Fibroblast of villous mesenchyme (primary cell): ENCODE measurements at places on chromosomes 12 and 14.

DNA sequence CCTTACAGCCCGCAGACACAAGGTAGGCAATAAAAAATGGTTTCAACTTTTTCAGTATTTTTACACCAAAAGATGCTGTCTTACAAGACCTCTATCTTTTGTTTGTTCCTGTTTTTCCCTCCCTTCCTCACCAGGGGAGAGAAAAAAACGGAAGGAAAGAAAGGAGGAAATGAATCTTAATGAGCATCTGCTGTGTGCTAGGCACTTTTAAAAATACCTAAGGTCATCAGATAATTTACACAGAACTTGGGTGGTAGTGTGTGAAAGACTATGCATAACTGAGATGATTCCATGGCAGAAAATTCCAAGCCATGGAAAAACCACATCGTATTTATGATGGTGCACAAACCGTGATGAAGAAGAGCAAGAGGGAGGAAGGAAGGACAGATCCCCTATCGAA is 121.2 kb downstream of the DIP2B start:
- peak; percentile 53 for DNase-seq

DNA sequence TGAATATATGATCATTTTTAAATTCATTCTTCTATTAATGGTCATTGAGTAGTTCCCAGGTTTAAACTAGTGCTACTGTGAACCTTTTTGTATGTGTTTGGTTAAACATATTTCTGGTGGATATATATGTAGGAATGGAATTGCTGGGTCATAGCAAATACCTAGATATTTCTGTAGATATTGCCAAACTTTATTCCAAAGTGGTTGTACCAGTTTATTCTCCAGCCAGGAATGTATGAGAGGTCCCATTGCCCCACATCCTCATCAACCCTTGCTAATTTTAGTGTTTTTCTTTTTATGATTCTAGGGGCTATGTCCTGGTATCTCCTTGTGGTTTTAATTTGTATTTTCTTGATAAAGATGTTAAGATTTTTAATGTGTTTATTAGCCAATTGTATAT is 3.1 kb downstream of the VEZT start:
- DNase-seq: no peak

- no peak for DNase-seq
These were observed 74.3 kb downstream of the IGF1 start for GRCh38 chr12:102406033-102406584.

DNA sequence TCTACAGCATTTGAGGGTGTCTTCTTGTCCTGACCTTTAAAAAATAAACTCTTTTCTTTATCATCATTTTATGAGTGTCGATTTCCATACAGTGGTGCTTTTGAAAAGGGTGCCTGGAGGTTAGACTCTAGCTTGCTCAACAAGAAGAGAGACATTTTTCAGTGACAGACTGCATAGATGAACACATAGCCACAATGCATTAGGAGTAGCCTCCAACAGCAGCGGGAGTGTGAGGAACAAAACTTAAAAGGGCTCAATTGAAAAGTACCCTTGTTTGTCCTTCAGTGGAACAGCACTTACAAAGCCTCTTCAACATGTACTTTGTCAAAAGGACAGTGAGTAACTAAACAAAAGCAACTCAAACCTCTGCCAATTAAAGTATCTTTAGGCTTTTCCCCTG is 119.3 kb downstream of the SOX5 start:
- DNase-seq: no peak

DNA sequence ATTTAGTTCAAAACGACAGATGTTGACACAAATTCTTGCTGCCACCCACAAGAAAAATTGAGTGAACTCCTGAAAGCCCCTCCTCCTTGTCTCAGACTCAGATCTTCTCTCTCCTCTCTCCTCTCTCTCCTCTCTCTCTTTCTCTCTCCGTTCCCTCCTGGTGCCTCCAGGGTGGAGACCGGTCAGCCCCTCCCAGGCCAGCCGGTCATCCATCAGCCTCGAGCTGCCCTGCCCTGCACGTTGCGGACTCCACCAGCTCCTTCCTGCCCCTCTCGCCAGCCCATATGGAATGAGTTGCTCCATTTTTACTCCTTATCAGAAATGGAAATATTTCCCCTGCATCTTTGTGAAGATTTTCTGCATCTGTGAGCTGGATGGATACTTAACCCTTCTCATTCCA is 103.8 kb downstream of the TBX5 start:
- DNase-seq: no peak

DNA sequence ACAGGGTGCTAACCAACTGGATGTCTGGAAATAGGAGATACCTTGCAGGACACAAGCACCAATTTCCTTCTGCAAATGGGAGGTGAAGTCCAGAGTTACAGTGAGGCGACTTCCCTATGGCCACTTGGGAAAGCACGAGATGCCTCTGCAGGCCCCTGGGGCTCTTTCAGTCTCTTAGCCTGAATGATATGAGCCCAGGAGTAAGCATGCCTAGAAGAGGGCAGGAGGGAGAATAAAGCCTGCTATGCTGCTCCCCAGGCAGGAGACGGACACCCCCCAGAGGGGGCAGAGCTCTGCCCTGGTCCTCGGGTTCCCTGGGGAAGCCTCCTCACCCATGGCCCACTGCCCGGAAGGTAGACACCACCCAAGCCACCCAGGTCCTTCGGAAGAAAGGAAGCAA is 105.1 kb downstream of the GCH1 start:
- no peak for DNase-seq

- DNase-seq: no peak
These were observed 91.8 kb upstream of the ATP2B1 start for GRCh38 chr12:89800435-89800834.

GRCh38 chr14:57512220-57512619 is 18.6 kb upstream of the CCDC198 start:
- peak; percentile 4 for DNase-seq

DNA sequence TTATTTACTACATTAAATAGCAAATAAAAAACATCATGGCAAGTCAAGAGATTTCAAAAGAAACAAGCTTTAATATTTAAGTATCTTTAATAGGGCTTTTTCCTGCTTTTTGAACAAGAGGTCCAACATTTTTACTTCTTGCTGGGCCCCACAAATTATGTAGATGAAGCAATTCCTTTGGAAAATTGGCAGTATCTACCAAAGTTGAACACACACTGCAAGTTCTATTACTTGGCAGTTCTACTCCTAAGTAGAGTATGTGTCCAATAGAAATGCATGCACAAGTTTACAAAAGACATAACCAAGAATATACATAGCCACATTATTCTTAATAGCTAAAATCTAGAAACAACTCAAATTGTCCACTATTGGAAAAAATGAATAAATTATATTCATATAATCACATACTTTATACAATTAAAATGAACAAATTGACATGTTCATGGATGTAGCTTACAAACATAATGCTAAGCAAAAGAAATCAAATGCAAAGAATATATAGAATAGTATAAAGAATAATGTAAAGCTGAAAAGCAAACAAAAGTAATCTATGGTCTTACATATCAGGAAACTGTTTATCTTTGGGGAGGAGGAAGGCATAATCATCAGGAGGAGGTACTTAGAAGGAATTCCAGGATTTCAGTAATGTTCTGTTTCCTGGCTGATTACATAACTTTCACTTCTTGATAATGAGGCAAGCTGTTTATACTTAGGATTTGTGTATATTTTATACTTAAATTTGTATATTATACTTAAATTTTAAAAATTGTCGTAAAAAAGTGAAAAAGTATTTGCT is 6.5 kb upstream of the TMBIM4 start:
- peak; percentile 42 for DNase-seq

DNA sequence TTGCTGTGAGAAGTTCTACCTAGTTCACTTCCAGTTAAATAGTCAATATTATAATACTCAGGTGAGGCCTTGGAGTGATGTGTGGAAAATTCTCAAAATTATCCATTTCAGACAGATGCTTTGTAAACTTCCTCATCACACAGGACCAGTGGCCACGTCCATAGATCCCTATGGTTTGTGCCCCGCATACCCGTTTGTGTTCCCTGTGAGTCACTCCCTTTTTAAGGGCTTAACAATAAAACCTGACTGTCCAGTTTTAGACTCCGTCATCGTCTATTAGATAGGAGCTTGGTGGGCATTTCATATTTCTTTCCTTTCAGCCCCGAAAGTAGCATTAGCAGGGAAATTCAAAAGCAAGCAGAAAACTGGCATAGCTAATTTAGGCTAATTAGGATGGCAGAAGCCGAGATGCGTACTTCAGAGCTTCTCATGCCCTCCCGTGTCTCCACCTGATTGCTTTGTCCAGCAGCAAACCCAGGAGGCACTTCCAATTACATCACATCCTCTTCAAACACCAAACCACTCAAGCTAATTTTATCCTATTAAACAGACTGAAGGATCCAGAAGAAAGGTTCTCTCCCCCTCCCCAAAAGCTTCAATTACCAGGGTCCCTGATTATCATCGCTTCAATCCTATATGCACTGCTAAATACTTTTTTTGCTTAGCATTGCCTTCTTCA is 186.6 kb upstream of the OTX2 start:
- no peak for DNase-seq

- DNase-seq: no peak
These were observed 129.1 kb downstream of the PTPRB start for GRCh38 chr12:70508178-70508577.

- DNase-seq: no peak
These were observed 18.6 kb upstream of the KRT7 start for GRCh38 chr12:52214421-52214802.

GRCh38 chr14:53883739-53884138 is 72.9 kb downstream of the BMP4 start:
- no peak for DNase-seq

- DNase-seq: no peak
These were observed 1.0 kb upstream of the GPD1 start for GRCh38 chr12:50102646-50103309.

DNA sequence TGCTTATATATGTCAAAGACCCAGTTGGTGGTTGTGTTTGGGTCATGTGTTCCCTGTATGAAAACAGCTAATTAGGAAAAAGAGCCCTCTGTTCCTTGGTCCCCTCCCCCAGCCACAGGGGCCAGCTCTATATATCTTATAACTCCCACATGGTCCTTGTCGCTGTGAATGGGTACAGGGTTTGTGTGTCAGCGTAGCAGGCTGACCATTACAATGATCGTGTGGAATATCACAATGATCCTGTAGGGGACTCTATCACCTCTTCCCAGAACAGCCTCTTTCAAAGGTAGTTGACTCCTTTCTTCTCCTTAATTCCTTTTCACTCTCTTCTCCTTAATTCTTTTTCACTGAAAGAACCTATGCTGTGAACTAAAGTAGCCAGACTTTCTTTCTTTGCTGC is 51.6 kb upstream of the RIC8B start:
- DNase-seq: no peak

- DNase-seq: no peak
These were observed 1363.5 kb downstream of the AACS start for GRCh38 chr12:126428769-126429168.

DNA sequence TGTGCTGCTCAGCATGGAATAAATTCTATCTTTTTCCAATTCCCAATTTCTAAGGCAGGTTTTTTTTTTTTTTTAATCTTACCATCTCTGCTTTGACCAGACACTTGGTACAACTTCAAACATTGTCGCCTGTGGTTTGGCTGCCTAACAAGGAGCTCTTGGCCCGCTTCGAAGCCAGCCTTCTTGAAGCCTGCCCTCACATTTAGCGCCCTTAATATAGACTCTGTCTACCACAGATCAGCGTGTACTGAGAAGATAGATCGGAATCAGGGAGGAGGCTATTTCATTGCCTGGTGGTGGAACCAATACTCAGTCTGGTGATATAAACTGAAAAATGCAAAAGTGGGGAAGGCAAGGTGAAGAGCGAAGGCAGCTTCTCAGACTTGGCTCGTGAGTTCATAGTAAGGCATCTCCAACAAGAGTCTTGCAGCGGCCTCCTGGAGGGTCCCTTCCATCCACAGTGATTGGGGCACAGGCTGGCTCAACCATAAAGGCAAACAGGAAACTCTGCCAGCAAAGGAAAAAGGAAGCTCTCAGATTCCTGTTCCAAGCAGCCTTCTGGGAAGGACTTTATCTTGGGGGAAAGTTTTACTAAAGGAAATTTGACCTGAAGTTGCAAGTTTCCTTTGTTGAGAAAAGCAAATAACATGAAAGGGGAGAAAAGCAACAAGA is 103.2 kb upstream of the BCL2L14 start:
- no peak for DNase-seq

DNA sequence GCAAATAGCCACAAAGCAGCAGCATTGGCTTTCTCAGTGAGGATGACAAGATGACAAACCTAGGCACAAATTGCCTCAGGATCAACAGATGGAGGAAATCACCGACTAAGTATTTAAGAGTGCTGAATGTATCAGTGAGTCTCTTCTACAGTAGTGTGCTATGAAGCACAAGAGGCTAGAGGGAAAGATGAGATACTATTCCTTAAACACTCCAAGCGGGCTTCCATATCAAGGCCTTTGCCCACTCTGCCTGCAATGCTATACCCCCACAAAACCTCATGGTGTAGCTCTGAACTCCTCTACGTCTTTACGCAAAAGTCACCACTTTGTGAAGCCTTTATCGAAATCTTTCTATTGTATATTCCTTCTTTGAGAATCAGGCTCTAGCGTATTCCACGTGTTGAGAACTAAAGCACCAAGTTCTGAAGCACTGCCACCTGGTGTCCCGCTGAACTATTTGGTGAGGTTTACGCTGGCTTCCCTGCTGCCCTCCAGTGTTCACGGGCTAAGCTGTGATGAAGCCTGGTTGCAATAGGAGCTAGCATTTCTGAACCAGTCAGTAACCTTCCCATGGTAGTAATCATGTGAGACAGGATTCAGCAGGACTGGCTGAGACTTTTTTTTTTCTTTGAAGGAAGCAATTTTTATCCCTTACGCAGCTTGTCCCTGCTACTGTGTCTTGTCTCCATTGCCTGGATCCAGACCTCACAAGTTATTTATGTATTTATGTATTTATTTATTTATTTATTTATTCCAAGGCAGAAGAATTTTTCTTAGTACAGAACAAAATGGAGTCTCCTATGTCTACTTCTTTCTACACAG is 426.5 kb upstream of the OR4E1 start:
- DNase-seq: peak; percentile 58

GRCh38 chr12:76914102-76914859 is 35.5 kb upstream of the CSRP2 start:
- no peak for DNase-seq

DNA sequence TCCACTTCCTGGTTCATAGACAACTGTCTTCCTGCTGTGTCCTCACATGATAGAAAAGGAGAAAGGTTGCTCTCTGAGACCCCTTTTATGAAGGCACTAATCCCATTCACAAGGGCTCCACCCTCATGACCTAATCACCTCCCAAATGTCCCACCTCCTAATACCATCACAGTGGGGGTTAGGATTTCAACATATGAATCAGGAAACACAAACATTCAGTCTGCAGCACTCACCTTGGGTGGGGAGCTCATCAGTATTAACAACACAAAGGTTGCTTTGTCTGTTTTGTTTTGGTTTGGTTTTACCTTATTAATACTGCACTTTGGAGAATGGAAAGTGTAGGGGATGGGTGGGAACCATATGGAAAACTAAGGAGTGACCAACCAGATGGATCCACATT is 10.5 kb upstream of the SMCO2 start:
- no peak for DNase-seq

DNA sequence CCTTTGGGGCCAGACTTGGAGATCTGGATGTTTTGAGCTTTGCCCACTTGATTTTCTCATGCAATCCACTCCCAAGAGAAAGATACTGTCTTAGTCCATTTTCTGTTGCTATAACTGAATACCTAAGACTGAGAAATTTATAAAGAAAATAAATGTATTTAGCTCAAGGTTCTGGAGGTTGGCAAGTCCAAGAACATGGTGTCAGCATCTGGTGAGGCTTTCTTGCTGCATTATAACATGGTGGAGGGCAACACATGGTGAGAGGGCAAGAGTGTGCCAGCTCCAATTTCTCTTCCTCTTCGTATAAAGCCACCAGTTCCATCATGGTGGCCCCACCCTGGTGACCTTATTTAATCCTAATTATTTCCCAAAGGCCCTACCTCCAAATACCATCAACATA is 39.6 kb upstream of the NFKBIA start:
- DNase-seq: no peak
